CD4-positive, alpha-beta T cell treated with Interleukin-6 for 4 hours (primary cell): ENCODE measurements at places on chromosomes 5 and 9.

GRCh38 chr9:120946259-120946658, 19.7 kb upstream of the TRAF1 start:
- DNase-seq: no peak

DNA sequence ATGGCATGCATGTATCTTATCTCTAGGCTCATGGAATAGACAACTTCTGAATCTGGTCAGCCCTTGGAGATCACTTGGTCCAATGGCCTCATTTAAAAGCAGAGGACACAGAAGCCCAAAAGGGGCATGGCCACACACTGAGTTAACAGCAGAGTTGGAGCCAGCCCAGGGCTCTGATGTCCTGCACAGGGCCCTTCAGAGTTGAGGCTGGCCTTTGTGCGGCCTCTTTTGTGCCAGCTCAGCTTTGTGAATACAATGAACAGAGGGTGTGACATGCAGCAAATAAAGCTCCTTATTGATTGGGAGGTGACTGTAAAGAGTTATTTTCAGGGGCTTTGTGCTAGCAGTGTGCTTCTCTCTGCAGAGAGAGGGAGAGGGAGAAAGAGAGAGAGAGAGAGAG, 150.1 kb upstream of the STK32A start:
- no peak for DNase-seq

GRCh38 chr5:766666-767431, 17.7 kb downstream of the ZDHHC11B start:
- DNase-seq: no peak

DNA sequence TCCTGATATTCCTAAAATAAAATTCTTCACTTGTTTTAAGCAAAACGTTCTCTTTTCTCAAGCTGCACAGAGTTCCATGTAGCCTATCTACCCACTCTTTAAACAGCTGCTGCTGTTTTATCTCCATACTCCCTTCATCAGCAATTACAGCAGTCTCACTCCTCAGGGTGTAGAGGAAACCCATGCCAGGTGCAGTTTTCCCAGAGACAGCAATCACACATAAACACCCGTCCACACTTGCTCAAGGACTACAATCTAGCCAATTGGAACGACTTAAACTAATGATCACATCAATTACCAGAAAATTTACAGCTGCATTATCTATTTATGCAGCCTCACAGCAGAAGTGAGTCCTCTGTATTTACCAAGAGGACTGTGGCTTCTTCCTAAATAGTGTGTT, 141.7 kb downstream of the HTR1A start:
- DNase-seq: no peak

DNA sequence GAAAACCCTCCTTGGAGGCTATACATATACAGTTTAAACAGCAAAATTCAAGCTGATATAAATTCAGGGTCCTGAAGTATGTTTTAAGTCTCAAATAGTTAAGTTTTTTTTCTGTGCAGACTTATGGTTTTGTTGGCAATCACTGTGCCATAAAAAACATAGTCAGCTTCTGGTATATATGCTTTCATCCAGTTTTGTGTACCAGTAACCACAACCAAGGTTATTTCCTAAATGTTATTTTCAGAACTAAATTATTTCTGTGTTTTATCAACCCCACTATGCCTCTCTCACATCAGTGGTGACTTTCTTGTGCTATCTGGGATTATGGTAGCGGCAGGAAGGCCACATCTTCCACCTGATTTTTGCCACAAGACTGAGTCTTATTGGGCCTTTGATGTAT, 107.7 kb upstream of the SMARCA2 start:
- DNase-seq: no peak

- DNase-seq: no peak
These were observed 142.0 kb upstream of the SH3GL2 start for GRCh38 chr9:17436854-17437253.

- DNase-seq: no peak
These were observed 1.9 kb upstream of the MTMR12 start for GRCh38 chr5:32314658-32315057.

DNA sequence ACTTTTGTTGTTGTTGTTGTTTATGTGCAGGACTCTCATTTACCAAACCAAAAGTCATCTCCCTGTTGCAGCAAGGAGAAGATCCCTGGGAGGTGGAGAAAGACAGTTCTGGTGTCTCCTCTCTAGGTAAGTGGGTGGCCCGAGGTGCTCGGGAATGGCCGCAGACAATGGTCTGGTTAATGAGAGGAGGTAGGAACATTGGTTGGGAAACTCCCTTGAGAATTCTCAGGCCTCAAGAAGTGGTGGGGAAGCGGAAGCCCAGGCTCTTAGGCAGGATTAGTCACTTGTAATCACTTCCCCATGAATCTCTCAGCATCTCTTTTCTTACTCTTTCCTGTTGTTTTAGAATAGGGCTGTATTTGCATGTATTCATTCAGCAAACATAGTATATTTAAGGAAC, 7.2 kb downstream of the ZNF354B start:
- DNase-seq: no peak

GRCh38 chr5:175729829-175730277, 72.0 kb downstream of the HRH2 start:
- peak; percentile 94 for DNase-seq

GRCh38 chr5:165616490-165617405, 2111.3 kb downstream of the MAT2B start:
- DNase-seq: no peak

- DNase-seq: no peak
These were observed 5.3 kb downstream of the TENT2 start for GRCh38 chr5:79617539-79617938.

DNA sequence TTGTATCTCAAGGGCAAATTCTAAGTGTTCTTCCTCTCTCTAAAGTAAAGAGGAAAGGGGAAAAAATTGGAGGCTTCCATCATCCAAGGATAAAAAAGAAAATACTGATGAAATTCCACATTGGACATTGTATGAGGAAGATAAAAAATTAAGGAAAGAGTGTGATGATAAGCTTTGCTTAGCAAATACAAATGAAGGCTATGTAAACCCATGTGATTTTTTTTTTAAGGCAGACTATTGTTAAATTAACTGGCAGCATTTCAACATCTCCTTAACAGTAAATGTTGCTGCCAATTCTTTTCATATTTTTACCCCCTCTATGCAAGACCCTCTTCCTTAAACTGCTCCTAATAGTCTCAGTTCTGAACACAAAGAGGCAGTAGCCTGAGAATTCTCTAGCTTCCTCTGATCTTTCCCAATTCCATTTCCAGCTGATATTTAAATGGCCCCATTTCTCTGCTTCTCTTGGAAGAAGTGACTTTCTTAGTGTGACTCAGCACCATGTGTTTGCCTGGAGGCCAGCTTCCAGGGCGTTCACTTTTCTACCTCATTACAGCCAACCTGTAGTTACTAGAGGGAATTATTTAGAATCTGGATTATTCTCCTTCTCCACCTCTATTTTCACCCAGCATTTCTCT, 159.7 kb downstream of the TLE1 start:
- DNase-seq: no peak

GRCh38 chr5:96584712-96585111, 77.5 kb upstream of the CAST start:
- DNase-seq: no peak

DNA sequence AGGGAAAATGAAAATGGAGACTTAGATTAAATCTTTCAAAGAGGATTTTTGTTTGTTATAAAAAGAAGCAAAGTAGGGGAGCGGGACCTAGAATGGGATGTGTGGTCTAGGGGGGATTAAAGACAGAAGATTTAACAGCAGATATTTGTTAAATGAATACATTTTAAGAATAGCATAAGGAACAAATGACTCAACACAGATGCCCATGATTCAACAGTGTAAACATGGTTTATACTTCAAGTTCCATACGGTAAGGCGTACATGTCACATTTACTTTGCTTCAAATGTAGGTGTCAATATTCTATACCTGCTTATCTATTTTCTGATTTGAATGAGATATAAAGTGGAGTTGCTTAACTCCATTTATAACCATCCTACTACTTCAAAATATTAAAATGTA, 1.5 kb downstream of the TICAM2 start:
- no peak for DNase-seq

GRCh38 chr5:56072863-56073766, 78.4 kb upstream of the IL6ST start:
- DNase-seq: no peak

DNA sequence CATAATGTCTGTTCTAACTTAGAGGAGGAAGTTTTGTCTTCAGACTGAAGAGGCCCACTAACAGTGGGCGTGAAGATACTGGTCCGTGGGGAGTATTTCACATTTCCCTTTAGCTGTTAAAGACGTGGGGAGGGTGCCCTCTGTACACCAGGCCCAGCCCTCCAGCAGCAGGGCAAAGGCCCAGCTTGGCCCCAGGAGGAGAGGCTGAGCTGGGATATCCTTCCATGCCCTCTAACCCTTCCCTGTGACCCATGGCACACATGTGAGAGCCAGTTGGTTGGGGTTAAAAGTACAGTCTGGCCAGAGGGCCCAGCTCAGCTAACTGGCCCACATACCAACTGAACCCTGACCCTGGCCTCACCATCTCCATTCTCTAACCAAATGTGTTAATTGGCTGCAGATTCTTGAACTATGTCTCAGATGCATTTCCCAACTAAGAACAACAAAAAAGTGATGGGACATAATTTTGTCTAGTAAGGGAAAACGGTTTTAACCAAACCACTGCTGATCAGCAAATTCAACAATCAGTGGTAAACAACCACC, 74.4 kb downstream of the LHFPL2 start:
- DNase-seq: no peak

- DNase-seq: no peak
These were observed 259.7 kb upstream of the TUT7 start for GRCh38 chr9:86613943-86614342.

- no peak for DNase-seq
These were observed 34.2 kb downstream of the MTAP start for GRCh38 chr9:21836437-21837161.

DNA sequence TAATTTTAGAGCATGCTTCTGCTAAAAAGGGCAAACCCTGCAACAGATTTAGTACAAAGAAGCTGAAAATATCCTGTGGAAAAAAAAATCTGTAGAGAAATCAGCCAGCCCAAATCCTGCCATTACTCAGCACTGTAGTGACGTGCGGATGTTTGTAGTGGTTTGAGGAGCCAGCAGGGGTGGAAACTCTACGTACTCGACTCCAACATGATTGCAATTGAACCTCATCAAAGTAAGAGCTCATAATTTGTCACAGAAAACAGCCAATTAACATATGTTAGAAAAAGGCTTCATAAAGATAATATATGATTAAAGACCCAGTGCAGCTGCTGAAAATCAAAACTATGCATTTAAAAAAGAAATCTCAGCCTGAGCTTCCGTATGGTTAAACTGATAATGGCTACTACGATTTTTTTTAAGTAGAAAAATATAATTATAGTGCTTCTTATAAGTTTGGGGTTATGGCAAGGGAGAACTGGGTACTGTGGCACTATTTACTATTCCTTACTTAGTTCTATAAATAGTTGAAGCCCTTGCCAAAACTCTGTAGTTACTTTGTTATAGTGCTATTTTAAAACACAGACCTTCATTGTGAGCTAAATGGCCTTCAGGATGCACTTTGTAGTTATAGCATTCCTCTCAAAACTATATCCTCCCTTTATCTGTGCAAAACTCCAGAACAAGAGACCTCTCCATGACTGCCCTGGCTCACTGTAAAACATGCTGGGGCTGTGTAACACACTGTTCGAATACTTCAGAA, 49.4 kb downstream of the MEF2C start:
- peak; percentile 3 for DNase-seq

- DNase-seq: no peak
These were observed 86.0 kb downstream of the PAX5 start for GRCh38 chr9:36948051-36948450.

DNA sequence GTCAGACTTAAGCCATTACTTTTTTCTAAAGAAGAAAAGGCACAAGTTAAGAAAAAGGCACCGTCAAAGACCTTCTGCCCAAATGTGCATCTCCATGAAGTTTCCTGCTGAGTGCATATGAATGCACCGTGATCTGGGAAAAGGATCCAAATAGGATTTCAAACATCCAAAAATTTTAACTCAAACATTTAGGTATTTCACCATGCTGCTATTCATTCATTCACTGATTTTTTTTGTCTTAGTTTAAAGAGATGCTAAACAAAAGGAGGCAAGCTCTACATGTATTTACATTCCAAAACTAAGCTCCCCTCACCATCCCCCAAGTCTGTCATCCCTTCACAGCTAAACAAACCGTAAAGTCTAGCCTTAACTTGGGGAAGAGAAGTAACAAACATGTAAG, 291.9 kb downstream of the ARL15 start:
- no peak for DNase-seq

GRCh38 chr5:131747180-131748105, 49.4 kb downstream of the FNIP1 start:
- no peak for DNase-seq

DNA sequence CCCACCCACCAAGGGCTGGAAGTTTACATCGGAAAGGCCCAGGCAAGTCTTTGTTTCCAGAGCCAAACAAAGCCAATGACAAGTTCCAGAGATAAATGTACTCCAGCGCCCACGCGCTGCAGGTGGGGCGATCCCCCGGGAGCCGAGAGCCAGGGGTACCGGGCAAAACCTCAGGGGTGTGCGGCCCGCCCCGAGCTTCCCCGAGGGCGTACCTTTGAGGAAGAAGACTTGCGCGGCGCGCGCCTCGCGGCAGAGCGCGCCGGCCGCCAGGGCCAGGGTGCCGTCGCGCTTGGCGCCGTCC, 671 bp downstream of the DUSP1 start:
- DNase-seq: no peak

- no peak for DNase-seq
These were observed 1.4 kb upstream of the AGGF1 start for GRCh38 chr5:77028631-77029375.

GRCh38 chr9:94926431-94926800, 199.9 kb downstream of the AOPEP start:
- DNase-seq: no peak

DNA sequence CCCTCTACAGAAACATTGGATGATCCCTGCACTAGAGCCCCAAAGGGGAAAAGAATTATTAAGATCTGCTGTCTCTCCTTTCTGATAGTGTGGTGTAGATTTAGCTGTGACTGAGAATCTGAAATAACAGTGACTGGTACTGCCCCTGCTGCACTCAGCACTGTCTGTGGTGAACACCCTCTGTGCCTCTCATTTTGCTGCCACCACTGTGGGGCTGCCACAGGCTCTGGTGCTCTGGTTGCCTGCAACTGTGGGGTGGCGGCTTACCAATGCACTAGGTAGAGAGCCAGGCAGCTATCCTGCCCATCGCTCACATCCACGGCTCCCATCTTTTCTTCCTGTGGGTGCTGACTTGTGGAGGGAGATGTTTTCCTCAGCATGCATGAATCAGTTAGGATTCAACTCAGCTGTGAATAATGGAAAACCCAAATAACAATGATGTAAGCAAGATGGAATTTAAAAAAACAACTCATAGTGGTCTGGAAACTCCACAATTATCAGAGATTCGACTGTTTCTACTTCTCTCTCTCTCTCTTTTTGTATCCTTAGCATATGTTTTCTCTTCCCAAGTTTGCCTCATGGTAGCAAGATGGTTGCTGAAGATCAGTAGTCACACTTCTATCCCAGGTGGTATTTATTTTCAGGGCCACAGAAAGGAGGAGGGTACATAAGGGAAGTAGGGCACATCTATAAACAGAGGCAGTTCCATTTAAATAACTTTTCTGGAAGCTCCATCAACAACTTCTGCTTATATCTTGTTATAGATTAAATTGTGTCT, 99.8 kb upstream of the DAP start:
- no peak for DNase-seq
